ENCODE measurements at places on chromosomes 13 and 19.

DNA sequence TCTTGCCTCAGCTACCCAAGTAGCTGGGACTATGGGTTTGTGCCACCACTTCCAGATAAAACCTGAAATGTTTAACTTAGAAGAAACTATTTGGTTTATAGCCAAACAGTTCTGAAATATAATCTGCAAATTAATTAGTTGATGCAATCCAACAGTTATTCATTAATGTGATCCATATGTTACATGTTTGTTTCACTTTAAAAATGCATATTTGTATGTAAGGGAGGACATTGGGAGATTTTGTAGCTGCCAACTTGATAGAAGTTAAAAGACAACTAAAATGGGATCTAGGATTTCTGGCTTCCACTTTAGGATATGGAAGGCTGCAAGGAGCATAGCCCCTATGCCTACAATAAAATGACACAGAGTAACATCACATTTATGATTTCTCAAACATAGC, 532.5 kb upstream of the SLC10A2 start:
- DNase-seq, result no peak

GRCh38 chr19:53132141-53132991, at the start of gene ZNF415:
Gene ZNF415 (minus strand): TSS chr19:53132910. CDS start chr19:53122676, 10,234 bp downstream.
- DNase-seq, result peak; percentile 91

DNA sequence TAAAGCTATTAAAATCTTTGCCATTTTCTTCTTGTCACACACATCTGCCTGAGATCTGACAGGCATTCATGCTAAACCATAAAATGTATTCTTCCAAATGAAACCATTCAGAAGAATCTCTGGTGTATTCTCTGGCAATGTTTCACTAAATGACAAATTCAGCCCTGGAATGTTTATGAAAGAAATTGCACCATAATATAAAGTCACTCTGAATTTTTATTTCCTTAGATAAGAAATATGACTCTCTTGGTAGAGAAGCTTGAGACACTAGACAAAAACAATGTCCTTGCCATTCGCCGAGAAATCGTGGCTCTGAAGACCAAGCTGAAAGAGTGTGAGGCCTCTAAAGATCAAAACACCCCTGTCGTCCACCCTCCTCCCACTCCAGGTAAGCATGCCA, 14.3 kb downstream of the OLFM4 start:
- no peak for DNase-seq

- DNase-seq, result no peak
Observed at GRCh38 chr13:101915331-101915730, 462.9 kb downstream of the ITGBL1 start.

DNA sequence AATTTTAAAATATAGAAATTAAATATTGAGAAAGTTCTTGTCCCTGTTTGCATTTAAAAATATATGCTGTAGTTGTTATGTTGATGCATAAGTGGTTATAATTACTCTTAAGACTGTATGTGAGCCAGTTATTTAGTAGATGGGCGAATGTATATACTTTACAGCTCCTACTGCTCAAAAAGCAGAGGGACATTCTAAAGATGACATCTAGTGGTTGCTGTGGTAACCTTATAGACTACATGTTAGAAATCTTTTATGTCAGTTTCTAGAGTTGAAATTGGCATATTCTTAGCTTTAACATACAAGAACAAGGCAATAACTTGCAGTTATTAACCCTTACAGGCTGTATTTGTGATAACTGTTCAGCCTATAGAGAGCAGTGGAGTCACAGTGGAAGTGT, 160.5 kb downstream of the OLFM4 start:
- DNase-seq, result no peak

DNA sequence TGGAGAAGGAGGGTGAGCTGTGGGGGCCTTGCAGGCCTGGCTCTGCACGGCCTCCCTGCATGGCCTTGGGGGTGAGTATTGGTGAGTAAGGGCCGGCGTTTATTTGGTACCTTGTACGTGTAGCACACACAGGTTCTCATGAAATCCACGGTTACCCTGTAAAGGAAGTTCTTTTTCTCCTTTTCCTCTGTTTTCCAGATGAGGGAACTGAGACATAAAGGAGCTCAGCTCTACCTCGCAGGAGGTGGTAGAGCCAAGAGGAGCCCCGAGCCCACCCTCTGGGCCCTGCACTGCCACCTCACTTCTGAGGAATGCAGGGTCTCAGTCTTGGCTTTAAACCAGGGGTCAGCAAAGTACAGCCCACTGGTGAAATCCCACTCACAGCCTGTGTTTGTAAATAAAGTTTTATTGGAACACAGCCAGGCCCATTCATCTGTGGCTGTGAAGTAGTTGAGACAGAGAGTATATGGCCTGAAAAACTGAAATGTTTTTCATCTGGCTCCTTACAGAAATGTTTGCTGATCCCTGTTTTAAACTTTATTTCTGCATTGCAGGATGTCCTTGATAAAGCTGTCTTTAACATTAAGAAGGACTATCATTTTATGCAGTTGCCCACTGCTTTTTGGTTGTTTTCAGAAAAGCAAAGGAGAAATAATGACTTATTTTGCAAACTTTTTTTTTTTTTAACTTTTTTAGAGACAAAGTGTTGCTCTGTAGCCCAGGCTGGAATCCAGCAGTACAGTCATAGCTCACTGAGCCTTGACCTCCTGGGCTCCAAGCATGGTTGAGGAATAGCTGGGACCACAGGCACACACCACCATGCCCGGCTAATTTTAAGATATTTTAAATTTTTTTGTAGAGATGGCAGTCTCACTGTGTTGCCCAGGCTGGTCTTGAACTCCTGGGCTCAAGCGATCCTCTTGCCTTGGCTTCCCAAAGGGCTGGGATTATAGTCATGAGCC, 6.4 kb downstream of the EPN1 start:
- DNase-seq, result no peak

GRCh38 chr13:79593641-79594275, 112.8 kb downstream of the NDFIP2 start:
- no peak for DNase-seq

GRCh38 chr19:22609630-22610029, 24.5 kb upstream of the ZNF492 start:
- DNase-seq, result no peak

GRCh38 chr13:21596722-21597121, 7.2 kb downstream of the MICU2 start:
- DNase-seq, result no peak

GRCh38 chr13:106581225-106581624, 13.3 kb upstream of the ARGLU1 start:
- no peak for DNase-seq

GRCh38 chr13:74794147-74794546, 659.9 kb upstream of the KLF12 start:
- DNase-seq, result no peak

DNA sequence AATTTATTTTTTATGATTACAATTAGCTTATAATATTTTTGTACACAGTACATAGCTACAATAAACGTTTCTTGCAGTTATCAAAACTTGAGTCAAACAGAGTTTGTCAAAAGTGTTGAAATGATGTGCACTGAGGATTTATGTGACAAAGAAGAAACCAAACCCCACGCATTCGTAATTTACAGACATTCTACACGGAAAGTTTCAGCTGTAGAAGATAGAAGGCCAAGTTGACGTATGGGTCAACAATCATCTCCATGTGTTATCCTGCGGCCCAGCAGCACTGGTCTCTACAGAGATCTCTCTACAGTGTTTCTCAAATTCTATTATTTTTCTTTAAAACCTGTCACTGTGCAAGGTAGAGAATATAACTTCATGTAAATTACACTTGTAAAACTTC, 1507.6 kb downstream of the PCDH9 start:
- DNase-seq, result no peak

DNA sequence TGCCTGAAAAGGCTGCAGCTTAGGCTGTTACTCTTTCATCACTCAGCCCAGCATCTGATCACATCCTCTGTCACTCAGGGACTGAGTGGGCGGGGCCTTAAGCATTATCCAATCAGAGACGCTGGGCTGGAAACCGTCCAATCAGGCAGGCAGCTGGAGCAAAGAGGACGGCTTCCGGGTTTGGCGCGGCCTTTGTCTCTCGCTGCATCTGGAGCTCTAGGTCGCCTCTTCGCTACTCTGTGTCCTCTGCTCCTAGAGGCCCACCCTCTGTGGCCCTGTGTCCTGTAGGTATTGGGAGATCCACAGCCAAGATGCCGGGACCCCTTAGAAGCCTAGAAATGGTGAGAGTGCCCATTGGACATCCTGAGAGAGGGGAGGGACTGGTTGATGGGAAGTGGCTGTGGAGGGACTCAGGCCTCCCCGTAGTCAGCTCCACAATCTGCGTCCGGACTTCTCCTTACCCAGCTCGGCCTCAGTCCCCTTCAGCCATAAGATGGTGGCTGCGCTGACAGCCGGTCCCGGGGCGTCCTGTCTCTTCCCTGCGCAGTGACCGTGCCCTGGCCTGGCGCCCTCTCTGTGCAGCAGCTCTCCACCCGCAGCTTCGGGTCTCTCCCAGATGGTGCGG, at the start of gene ZNF486:
Gene ZNF486 (plus strand): TSS at position 195 of the 625 bp plus-strand sequence. CDS start 117 bp downstream, at position 312.
- DNase-seq, result peak; percentile 97

DNA sequence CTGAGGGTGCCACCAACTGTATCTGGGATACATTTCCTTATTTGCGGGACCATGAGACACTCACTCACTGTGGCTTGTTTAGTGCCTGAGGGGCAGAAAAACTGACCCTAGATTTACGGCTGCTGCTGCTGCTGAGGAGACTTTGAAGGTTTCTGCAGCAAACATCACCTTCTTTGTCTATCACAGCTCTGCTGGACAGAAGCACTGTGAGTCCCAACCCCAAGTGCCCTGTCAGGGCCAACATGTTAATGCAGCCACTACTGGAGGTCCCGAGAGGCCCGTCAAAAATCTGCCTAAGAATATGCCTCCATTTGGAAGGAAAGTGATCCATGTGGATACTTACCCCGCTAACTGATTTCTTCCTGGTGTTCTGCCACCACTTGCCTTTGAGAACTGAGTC, 37.3 kb upstream of the UBL3 start:
- no peak for DNase-seq

- DNase-seq, result no peak
Observed at GRCh38 chr13:94268661-94269060, 210.8 kb downstream of the DCT start.

DNA sequence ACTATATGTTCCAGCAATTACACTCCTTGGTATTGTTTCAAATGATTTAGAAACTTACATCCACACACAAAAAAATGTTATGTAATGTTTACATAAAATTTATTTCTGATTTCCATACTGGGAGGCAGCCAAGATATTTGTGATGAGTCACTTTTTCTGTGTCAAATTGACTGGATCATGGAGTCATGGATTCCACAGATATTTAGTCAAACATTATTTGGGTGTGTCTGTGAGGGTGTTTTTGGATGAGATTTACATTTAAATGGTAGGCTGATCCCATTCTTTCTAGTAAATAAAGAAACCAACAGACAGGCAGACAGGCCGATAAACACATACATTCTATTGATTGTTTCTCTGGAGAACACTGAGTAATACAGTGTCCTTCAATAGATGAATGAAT, 562.8 kb downstream of the SLITRK6 start:
- DNase-seq, result no peak

DNA sequence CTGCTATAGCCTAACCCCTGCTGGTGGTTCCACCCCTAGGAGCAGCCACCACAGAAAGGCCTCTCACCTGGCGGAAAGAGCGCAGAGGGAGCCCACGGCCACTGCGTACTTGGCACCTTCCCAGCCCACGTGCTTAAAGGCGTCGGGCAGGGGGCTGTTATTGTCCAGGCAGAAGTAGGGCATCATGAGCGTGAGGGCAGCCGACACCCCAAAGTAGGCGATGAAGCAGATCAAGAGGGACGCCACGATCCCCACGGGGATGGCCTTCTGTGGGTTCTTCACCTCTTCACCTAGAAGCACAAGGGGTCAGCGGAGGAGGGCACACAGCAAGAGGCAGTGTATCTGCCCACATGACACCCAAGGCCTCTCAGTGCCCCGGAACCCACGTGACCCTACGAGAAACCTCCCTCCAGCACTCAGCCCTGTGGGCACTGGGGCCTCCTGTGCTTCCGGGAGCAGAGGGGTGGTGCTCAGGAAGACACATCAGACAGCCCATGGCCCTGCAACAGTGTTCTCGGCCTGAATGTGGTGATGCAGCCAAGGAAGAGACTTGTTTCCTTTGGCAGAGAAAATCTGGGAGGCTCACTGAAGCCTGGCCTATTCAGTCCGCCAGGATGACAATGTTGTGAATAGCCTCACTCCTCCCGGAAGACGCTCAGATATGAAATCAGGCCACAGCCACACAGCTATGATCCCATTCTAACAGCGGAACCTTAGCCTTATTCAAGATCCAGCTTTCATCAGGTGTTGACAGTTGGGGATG, 72.1 kb downstream of the SLC7A1 start:
- no peak for DNase-seq

GRCh38 chr13:76720416-76720815, 165.8 kb downstream of the KCTD12 start:
- no peak for DNase-seq

DNA sequence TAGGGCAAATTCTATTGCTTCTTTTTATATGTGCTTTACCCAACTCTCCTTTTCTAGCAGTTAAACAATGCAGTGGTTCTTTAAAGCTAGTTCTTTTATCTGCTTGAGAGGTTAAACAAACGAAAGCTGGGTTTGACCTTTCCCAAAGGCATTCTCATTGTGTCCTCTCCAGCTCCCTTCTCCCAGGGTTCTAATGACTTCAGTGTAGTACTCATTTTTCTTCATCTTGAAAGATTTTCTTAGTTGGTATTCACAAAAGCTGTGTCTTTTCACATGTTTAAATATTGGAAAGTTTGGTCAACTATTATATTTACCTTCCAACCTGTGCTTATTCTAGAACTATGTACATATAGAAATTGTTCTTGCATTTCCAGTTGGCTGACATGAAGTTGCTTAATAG, 1.5 kb downstream of the WASF3 start:
- no peak for DNase-seq

DNA sequence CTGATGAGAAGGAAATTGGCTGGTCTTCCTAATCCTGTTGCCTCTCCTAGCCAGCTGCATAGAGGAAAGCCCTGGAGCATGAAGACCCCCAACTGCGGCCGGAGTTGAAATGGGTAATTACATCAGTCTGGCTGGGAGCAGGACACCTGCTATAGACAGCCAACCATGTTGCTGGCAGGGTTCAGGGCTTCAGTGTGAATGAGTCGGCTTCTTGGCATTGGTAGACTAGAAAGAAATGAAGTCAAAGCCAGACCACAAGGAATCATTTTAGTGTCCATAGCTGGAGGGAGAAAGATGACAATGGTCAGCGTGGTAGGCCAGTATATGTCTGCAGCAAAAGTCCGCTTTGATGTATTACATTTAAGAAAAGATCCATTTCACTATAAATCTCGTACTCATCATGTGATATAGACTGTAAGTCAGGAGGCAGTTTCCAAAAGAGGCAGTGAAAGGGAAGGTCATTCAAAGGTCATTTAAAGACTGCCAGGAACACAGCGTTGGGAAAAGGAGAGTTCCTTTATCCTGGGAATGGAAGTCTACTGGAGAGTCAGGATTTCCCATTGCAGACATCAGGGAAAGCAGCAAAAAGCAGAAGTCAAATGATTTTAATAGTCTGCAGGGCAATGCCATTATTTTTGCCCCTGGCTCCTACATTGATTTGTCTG, 262.7 kb downstream of the DNAJC15 start:
- DNase-seq, result no peak
